Stimulated activated CD8-positive, alpha-beta memory T cell treated with anti-CD3 and anti-CD28 coated beads, Interleukin-2, amount 100 ng/mL, for 1 hour (primary cell): ENCODE measurements at places on chromosomes 16 and 17.

DNA sequence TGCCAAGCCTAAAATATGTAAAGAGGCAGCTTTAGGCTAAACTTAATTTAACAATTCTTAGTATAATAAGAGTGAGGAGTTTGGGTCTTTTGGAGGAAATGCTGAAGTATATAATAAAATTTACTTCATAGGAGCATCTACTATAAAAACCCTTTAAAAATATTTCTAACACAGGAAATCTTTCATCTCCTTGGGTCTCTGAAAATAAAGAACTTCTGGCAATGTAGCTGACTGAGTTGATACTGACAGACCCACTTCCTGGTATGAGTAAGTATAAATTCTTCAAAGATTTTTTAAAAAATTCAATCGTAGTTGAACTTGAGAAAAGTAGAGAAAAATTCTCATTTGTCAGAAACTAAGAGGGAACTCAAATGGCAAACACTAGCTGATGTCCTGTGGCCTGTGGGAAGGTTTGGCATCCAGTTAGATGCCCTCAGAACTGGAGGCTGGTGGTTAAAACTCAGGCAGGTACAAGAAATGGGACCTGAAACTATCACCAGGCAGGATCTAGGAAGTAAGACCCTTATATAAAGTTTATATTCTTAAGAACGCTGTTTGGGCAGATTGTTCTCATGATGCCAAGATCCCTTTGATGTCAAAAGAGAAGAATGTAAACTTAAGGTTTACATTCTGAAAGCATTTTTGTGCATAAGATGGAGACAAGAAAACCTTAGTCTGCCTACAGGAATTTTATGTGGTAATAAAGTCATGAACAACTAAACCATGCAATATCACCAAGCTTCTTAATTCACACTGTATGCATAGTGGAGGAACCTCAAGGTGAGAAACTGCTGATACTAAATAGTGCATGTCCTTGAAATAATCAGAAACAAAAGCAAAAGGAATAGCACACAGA, 6.2 kb downstream of the KRTAP4-6 start:
- no peak for DNase-seq

DNA sequence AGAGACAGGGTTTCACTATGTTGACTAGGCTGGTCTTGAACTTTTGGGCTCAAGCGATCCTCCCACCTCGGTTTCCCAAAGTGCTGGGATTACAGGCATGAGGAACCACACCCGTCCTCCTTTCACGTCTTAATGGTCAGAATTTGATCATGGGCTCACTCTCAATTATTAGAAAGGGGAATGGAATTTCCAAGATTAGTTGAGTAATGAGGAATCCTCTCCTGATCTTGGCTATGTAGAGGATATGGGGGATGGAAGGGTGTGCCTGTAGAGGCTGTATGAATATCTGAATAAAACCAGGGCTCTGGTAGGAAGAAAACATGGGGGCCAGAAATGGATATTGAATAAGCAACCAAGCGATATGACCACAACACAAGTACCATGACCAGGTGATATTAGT, 25.9 kb upstream of the SMURF2 start:
- DNase-seq = no peak

- no peak for DNase-seq
Observed at GRCh38 chr16:87086575-87086974, 230.6 kb downstream of the C16orf95 start.

DNA sequence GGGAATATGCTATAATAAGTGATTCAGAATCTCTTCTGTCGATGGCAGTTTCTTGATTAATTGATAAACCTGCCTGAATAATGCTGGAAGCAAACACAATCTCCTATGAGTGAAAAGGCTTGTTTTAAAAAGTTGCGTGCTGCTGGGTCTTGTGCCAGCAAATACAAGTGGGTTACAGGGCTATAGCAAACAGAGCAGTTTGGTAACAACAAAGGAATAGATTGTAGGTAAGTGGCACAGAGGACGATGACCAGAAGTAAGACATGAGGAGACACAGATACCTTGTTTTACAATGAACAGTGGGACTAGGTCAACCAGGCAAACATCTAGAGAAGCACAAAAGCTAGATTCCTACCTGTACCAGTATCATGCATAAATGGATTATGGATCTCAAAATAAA, 23.7 kb upstream of the FAAP100 start:
- no peak for DNase-seq

- DNase-seq = no peak
Observed at GRCh38 chr17:29645515-29646051, 22.9 kb upstream of the CORO6 start.

GRCh38 chr17:68378268-68379176, 78.8 kb downstream of the WIPI1 start:
- DNase-seq = no peak

GRCh38 chr17:34067011-34067410, 188.1 kb upstream of the CCL2 start:
- no peak for DNase-seq

DNA sequence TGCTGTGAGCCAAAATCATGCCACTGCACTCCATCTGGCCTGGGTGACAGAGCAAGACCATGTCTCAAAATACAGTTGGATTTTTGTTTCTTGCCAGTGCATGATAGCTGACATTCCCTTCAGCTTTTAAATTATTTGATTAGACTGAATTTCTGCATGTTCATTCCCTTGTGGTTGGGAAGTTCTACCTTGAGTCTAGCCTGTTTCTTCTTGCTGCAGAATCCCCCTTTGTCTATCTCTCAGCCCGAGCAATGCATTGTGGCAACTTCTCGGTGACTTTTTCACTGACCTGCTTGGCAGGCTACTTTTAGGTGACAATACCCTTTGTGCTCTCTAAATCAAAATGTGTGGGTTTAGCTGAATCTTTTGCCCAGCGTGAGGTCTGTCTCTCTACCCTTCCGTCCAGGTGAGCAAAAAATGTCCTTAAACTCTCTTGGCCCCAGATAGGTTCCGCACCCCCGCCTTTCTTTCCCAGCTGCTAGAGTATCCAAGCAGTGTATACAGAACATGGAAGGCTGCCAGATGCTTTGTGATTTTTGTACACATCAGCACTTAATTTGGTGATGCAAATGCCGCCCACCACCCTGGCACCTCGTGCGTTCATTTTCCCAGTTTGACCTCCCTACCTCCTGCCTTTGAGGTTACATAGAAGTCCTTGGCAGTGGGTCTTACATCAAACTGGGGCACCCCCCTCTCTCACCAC, 130.2 kb downstream of the ABCC6 start:
- DNase-seq = no peak

DNA sequence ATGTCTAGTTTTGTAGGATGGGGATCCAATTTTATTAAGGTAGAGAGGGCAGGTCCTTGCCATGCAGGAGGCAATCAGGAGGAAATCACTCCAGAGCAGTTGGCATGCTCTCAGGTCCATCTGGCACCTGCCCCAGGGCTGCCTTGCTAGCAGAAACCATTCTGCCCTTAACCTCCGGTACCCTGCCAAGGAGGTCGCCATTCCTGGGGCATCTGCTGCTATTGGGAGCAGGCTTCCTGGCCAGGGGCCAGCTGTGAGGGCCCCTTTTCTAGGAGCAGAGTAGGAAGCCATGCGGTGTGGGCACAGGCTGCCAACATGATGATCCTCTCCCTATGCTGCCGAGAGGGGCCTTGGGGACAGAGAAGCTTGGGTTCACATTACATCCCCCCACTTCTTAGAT, 47.6 kb upstream of the MGAT5B start:
- DNase-seq = no peak

DNA sequence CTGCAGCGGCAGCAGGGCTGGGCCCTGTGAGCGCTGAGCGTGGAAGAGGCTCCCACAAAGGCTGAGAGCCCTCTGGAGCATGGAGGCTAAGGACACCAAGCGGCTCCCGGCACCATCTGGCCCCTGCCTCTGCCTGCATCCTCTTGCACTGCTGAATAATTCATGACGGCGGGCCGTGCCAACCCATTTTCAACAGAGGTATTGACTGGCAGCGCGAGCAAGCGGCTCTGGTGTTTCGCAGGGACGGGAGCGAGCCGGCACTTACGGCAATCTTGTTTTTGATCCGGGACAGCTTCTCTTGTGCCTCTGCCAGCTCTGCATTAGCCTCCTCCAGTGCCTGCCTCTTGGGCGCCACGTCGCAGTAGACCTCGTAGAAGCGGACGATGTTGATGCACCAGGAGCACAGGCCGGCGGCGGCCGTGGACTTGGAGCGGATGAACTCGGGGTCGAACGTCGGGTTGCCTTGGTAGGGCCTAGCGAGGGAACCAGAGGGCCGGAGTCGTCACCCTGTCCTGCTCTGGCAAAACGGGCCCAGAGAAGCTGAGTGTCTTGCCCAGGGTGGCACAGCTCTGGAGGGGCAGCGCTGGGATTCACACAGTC, 80.4 kb downstream of the PGS1 start:
- DNase-seq = no peak

DNA sequence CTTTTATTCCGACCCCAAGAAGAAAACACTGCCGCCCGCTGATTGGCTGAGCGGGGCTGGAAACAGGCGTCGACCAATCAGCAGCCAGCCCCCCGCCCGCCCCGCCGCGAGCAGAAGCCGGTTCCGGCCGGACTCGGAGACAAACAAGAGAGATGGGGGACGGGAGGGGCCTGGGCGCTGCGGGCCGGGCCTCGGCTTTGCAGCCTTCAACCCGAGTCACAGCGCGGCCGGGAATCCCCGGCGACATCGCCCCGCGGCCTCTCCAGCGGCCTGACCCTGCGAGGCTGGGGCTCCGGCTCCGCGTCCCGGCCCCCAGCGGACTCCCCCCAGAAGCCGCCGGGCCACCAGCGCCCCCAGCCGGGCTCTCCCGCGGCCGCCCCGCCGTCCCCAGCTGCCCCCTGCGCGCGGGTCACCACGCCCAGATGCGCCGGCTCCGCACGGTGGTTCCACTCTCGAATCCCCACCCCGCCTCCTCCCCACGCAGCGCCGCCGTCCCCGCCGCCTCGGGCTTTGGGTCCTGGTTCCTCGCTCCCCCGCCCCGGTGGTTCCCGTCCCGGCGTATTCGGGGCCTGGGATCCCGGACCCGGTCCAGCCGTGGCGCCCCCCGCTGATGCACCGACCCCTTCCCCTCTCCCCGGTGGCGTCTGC, 346 bp upstream of the SLC43A2 start:
- peak; percentile 84 for DNase-seq

DNA sequence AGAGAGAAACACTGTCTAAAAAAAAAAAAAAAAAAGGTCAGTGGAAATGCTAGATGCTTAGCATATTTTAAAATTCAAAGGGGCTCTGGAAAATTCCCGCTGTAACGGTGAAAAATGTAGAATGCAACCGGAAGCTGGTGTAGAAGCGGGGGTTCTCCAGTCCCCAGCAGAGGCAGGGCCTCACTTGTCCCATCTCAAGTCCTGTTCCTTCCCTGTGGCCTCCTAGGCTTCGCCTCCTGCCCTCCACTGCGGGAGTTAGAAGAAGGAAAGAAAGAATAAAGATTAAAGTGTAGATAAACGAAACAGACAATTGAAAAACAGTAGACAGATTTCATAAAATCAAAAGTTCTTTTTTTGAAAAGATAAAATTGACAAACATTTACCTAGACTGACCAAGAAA, 14.8 kb upstream of the ZNF287 start:
- DNase-seq = no peak

GRCh38 chr17:56681561-56682266, 88.2 kb downstream of the NOG start:
- DNase-seq = no peak

DNA sequence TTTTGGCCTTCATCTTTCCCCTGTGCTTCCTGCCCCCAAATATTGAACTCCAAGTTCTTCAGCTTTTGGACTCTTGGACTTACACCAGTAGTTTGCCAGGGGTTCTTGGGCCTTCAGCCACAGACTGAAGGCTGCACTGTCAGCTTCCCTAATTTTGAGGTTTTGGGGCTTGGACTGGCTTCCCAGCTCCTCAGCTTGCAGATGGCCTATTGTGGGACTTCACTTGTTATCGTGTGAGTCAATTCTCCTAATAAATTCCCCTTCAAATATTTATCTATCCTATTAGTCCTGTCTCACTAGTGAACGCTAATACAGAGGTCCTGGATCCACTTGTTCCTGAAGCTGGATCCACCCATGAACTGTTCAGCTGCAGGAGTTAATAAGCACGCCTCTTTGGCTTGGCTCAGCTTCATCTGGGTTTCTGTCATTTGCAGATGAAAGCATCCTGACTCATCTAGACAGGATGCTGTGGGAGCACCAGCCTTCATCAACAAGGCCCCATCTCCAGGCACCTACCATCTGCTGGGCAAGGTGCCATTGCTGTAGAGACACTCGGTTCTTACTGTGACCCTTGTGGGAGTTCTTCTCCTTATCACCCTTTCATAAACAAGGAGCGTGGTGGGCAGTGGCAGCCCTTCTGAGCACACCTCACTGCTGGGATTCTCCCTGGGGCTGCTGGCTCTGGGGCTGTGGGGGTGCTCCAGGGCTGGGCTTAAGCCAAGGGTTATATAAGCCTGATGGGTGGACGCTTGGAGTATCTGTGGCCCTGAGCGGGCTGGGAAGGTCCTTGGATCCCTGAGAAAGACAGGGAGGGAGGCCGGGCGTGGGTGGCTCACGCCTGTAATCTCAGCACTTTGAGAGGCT, 23.1 kb downstream of the LAT start:
- DNase-seq = peak; percentile 40

- no peak for DNase-seq
Observed at GRCh38 chr17:63434951-63435571, 11.0 kb downstream of the CYB561 start.

DNA sequence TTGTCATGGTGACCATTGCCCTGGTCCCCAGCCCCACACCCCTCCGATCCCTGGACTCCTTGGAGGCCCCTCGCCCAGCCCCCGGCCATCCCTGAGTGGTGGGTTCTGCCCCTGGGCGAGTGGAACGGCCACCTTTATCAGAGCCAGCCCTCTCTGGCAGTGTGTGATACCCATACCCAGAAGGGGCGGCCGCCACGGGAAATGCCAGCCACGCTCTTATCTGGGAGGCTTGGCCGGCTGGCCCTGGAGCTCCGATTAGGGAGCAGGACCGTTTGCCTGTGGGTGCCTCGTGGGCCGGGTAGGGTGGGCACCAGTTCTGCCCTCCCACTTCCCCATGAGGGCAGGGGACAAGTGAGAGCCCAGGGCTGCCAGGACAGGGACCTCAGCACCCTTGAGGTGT, 58.3 kb upstream of the ZC3H18 start:
- no peak for DNase-seq

DNA sequence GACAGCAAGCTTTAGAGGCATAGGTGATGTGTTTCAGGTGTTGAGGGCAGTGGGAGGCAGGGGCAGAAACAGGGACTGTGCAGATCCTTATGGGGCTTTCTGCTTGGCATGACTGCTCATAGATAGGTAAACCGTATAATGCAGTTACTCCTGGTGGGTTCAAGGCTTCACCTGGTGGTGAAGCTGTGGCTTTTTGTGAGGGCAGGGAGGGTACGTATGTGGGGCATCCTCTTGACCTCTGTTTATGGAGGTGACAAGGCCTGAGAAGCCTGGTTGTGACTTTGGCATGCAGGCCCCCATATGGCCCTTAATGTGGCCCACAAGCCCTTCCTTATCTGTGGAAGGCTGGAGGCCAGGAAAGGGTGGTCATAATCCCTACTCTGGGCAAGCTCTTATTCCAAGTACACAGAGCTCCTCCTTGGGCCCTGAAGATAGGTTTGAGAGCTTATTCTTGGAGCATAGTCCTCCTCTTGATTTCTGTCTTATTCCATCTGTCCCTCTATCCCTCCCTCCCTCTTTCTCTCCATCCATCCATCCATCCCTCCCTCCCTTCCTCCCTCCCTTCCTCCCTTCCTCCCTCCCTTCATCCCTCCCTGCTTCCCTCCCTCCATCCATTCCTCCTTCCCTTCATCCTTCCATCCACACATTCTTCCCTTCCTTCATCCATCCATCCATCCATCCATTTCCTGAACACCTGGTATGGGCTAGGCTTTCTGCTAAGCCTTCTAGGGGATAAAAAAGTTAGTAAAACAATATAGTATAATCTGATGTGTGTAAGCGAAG, 1.3 kb upstream of the CCL16 start:
- DNase-seq = no peak
